ENCODE measurements at places on chromosomes 1 and 21.
A peak's percentile ranks its signal among the peaks of the same experiment; 100 is the strongest.

DNA sequence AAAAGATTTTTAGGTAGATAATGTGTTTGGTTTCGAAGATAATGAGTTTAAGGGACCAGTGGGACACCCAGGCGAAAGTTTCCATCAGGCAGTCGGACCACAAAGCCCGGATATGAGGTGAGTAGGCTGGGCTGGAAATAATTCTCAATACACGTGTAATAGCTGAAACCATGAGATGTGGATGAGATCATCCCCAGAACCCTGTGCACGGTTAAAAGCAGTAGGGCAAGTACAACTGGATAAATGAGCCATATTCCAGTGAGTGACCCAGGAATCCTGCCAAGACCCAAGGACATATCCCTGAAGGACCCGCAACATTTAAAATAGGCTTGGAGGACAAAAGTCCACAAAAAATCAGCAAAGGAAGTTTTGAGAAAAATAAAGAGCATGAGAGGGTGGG is 21.5 kb upstream of the NHLH2 start:
- no peak for DNase-seq

DNA sequence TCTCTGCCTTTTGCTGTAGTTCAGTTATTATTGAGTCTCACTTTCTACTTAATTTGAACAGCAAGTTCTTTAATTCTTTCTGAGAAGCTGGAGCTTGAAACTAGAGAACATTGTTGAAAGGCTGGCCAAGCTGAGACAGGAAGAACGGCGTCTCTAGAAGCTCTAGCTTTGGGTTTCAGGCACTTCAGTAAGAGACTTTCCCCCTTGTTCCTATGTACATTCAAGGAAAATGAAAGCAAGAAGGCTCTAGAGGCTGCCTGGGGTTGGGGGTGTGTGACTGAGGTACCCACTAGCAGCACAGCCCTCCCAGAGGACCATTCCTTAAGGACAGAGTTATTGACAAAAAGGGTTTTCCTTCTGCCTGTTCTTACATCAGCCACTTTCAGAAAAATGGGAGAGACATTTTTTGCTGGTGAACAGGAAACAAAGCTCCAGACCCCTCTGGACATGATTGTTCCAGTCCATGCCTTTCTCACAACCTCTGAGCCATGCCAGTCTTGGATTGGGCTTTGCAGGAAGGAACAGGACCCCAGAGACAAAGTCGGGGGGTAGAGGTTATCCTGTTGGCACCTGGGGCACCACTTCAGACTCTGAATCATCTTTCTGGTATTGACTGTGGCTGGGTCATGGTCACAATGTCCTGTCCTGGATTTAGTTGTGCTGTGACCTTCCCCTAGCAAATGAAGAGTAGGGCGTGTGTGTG is 63.1 kb downstream of the LAMC2 start:
- DNase-seq = no peak

- no peak for DNase-seq
These were observed 27.0 kb downstream of the TBX15 start for GRCh38 chr1:118961156-118961555.

GRCh38 chr1:159132271-159132881 is 39.0 kb upstream of the CADM3 start:
- DNase-seq = peak; percentile 61

DNA sequence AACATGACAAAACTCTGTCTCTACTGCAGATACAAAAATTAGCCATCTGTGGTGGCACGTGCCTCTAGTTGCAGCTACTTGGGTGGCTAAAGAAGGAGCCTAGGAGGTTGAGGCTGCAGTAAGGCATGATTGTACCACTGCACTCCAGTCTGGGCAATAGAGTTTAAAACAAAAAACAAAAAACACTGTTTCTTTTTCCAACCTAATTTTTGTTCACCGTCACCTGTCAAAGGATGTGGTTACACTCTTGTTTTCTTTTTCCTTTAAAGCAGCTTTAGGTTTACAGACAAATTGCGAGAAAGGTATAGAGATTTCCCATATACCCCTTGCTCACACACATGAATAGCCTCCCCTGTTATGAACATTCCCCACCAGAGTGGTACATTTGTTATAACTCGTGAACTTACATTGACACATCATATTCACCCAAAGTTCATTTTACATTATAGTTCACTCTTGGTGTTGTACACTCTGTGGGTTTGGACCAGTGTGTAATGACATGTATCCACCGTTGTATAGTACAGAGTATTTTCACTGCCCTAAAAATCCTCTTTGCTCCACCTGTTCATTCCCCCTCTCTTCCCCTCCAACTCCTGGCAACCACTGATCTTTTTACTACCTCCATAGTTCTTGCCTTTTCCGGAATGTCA is 26.2 kb downstream of the SMG7 start:
- no peak for DNase-seq

DNA sequence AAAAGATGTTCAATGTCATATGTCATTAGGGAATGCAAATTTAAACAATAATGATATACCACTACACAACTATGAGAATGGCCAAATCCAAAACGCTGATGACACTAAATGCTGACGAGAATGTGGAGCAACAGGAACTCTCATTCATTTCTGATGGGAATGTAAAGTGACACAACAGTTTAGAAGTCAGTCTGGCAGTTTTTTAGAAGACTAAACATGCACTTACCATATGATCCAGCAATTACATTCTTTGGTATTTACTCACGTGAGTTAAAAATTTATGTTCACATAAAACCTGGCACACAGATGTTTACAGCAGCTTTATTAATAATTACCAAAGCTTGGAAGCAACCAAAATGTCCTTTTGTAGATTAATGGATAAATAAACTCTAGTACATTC is 110.4 kb upstream of the C1orf21 start:
- DNase-seq = no peak

DNA sequence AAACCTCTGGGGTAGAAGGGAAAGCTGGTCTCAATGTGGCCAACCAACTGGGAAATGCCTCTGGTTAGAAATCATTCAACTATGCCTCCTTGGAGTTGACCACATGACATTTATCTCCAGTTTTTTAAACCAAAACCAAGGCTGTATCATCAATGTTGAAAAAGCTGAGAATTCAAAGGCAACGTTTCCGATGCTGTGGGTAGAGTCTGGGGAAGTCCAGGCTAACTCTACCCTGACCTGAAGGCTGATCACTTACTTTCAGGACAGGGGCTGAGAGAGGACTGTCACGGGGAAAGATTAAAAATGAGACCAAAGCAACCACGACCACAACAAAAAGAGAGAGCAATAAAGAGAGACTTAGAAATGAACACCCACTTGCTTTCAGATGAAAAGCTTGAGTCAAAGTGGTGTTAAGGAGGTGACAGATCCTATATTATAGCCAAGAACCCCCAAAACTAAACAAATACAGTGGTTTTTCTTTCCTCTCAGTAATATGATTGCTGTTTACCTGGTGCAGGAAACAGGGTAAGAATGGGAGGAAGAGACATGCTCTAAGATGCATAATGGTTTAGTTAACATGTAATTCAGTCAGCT is 90.8 kb upstream of the TNFSF4 start:
- no peak for DNase-seq

GRCh38 chr21:21064353-21064752 is 66.1 kb downstream of the NCAM2 start:
- DNase-seq = no peak

- DNase-seq = no peak
These were observed 106.0 kb downstream of the VPS13D start for GRCh38 chr1:12335815-12336214.

DNA sequence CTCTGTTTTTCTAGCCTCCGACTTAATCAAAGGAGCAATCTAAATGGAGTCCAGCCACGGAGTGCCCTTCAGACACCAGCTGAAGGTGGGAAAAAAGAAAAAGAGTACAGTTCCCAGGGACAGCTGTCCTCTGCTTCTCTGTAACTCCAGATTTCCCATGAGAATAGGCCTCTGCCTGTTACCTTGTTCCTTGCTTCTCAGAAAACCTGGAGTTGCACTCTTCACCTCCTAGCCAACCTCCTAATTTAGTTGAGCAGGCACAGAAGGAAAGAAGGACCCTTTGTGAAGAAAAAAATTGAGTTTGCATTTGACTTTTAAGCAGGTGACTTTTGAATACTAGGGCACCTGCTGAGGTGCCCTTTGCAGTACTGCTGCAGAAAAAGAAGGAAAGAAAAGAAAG is 8.3 kb downstream of the BARHL2 start:
- no peak for DNase-seq

GRCh38 chr1:107132195-107132594 is 8.6 kb upstream of the NTNG1 start:
- DNase-seq = no peak

DNA sequence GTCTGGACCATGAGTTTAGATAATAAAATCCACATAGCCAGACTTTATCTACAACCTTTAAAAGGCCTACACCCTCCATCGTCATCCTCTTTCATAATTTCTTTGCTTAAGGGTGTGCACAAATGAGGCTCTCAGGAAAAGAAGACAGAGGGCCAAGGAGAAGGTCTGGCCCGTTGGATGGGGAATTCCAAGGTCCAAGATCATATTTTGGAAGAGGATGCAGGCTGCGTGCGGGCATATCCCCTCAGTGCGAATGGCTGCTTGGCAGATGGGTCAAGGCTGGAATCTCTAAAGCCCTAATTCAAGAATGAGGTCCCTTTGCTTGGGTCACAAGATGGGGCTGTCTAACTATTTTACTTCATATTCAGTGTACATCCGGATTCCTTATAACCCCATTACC is 782.2 kb upstream of the NCAM2 start:
- DNase-seq = no peak

GRCh38 chr1:206723805-206724472 is 39.2 kb downstream of the MAPKAPK2 start:
- DNase-seq = no peak

DNA sequence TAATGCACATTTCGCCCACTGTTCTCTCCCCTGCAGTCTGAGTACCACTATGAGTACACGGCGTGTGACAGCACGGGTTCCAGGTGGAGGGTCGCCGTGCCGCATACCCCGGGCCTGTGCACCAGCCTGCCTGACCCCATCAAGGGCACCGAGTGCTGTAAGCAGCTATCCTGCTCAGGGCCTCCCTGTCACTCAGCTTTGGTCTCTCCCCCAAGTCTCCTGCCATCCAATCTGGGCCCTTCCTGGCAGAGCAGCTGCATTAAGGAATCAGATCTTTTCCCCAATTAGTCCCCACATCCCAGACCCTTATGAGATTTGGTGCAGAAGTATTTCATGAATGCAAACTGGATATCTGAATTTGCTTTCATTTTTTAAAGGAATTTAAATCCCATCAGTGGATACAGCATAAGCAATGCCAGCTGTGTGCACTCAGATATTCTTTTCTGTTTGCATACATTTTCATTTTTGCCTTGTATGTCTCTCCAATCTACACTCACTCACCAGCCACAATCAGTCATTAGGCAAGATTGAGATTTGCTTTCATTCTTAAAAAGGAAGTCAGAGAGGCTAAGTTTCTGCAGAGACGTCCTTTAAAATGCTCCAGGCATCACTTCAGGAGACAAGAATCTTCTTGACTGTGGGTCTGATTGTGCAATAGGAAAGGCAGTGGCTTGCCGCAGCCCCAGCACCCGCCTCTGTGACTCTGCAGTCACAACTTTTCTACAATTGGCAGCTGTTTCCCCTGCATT is 48.1 kb downstream of the ELAPOR1 start:
- DNase-seq = peak; percentile 8

DNA sequence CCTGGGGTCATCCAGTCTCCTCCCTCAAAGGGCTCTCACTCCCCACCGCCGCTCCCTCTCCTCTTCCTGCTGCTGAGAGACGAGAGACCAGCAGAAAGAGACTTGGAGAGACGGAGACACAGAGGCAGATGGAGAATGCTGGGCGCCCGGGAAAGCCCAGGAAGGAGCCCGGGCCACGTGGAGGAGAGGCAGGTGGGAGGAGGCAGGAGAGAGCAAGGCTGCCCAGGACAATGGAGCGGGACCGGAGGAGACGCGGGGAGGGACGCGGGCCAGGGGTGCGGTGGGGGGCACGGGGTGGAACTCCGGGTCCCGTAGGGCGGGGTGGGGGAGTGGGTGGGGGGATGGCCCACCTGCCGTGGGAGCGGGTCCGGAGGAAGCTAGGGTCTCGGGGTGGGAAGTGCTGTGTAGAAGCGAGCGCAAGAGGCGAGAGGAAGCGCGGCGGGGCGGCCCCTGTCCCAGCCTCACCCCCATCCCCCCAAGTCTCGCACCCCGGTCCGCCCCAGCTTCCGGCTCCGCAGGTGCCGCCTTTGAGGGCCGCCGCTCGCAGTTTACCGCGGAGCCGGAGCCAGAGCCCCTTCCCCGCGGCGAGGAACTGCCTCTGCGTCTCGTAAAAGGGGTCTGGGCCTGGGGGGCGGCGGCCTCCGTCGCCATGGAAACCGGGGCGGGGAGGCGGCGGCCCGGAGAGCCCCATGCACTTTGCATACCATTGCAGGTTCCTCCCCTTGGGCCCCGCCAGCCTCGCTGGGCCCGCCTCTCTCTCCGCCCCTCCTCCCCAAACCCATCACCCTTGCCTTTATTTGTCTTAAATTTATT is 11.7 kb upstream of the EPHA2 start:
- peak; percentile 52 for DNase-seq
